ENCODE measurements at places on chromosomes 3 and 15.

- no peak for DNase-seq
Measured at GRCh38 chr15:38499651-38500050, 45.7 kb downstream of the FAM98B start.

GRCh38 chr15:52112203-52112750, 298 bp downstream of the BCL2L10 start:
- peak; percentile 49 for DNase-seq

DNA sequence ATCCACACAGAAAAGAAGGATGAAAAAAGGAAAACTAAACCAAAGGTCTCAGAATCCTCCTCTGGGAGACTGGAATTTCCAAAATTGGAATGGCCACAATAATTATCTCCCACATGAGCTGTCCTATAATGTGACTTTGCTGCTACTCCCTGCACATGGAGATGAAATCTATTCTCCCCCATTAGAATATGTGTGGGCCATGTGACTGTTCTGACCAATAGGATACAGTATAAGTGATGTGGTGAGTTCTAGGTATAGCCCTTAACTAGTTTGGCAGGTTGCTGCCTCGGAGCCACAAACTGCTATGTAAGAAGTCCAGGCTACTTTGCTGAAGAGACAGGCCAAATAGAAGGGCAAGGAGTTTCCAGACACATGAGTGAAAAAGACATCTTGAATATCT, 5.2 kb downstream of the TRIM59 start:
- DNase-seq, result no peak

GRCh38 chr15:62698646-62699045, 343.9 kb upstream of the TPM1 start:
- DNase-seq, result no peak

DNA sequence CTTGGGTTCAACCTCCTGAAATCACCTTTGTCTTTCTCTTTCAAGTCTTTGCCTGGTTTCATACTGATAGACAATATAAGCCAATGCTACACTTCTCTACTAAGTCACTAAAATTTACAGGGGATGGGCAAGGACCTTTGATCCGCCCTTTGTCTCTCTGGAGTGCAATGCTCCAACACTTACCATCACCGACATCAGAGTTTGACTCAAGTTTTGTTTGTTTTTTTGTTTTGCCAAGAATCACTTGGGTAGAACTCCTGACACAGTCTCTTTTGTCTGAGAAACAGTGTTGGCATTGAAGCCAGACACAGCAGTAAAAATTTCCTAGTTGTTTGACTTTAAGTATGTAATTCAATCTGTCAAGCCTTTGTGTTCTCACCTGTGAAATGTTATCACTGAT, 29.3 kb downstream of the NFKBIZ start:
- no peak for DNase-seq

DNA sequence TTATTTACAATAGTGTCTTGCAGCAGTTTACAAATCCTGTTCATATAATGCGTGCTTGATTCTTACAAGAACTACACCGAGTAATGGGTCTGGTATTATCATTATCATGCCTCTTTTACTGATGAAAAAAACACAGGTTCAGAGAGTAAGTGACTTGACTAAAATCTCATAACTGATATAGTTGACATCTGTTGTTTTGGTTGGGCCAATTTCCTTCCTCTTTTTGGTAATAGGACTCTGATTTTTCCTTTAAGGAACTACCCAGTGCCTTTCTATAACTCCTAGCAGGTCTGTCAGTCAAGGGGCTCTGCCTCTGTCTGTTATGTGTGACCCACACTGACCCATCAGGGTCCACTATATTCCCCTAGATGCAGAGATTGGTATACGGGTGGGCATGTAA, 14.6 kb upstream of the BLOC1S6 start:
- DNase-seq, result no peak

DNA sequence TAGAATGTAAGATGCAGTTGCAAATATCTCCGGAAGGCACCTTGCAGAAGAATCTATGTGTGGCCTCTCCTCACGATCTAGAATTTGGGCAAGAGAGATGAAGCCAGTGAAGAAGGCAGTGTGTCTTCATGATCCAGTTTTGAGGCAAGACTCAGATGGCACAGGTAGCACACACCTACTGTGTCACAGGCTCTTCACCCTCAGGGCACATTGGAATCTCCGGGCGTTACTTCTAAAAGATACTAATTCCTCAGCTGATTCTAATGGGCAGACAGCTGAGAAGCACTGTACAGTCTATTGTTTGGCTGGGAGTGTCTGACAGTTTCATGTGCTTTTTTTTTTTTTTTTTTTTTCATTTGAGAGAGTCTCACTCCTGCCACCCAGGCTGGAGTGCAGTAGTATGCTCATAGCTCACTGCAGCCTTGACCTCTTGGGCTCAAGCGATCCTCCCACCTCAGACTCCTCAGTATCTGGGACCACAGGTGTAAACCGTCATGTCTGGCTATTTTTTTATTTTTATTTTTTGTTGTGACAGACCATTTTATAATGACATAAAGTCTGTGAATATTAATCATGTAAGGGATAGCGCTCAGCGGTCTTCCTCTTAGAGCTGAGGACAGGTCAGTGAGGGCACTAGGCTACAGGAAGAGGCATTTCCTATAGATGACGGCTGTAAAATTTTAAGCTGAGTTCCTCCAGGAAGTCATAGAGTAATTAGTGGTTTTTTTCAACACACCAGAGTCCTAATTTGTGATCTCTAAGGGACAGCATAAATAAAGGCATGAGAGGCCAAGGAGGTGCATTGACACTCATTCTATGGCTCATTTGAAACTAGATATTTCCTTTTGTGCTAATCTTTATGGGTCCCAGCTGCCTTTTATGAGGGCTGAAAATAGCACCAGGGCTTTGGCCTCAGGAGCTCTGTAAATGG, 4.0 kb downstream of the C3orf52 start:
- no peak for DNase-seq

GRCh38 chr3:194117104-194117845, 18.7 kb upstream of the HES1 start:
- DNase-seq, result peak; percentile 60

DNA sequence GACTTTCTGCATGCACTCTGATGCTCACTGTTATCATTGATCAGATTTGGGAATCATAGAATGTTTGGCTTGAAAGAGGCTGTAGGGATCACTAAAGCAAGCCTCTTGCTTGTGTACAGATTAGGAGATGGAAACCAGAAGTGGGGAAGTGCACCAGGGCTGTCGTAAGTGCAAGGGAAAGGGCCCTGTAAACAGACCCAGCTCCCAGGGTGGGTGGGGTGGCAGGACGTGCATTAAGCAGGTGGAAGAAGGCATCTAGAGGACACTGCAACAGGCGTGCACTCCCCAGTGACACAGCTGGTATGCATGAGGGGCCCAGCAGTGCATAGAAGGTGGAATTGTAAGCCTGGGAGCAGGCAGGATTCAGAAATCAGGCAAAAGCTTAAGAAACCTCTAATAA, 58.0 kb upstream of the SLC7A14 start:
- DNase-seq, result no peak

- DNase-seq, result peak; percentile 78
Measured at GRCh38 chr15:82530606-82531379, 9.5 kb downstream of the RPS17 start.

GRCh38 chr3:99434190-99434589, 204.2 kb upstream of the COL8A1 start:
- DNase-seq, result no peak

DNA sequence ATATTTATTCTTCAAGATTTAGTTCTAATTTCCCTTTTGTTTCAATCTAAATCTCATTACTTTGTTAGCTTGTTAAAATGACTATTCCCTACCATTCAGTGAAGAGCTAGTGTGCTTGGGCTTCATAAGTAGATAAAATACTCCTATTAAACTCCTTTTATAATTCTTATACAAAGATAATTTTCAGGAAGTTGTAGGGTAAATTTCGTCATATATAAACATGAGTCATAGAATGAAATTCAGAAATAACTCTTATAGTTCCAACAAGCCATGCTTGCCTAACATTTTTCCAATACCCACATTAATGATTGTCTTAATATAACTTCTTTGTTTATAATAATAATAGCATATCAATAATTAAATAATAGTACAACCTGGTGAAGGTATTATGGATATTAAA, 407.3 kb downstream of the NAALADL2 start:
- no peak for DNase-seq

GRCh38 chr3:179949412-179949811, 87.3 kb downstream of the PEX5L start:
- no peak for DNase-seq

GRCh38 chr3:42898896-42899675, 6.9 kb upstream of the ZNF662 start:
- DNase-seq, result no peak

- DNase-seq, result no peak
Measured at GRCh38 chr3:4061195-4061594, 242.0 kb upstream of the SETMAR start.

DNA sequence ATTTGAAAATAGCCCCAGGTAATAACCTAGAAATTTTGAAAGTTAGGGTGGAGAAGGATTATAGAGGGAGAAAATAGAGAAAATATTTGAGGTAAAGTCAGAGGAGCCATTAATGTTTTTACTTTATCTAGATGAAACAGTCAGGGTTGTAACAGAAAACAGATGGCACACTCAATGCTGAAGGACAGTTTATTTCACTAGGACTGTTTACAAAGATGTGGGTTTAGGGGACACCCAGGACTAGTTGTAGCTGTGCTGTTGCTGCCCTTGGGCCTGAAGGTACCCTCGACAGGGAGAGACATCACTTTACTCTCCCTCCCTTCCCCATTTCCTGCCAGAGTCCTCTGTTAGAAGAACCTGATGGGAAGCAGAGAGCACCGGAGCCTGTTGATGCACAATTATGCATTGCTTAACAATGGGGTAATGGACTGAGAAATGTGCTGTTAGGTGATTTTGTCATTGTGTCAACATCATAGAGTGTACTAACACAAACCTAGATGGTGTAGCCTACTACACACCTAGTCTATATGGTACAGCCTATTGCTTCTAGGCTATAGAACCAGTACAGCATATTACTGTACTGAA, 103.8 kb downstream of the GALK2 start:
- no peak for DNase-seq

- DNase-seq, result no peak
Measured at GRCh38 chr15:31369727-31370126, 43.1 kb downstream of the KLF13 start.

DNA sequence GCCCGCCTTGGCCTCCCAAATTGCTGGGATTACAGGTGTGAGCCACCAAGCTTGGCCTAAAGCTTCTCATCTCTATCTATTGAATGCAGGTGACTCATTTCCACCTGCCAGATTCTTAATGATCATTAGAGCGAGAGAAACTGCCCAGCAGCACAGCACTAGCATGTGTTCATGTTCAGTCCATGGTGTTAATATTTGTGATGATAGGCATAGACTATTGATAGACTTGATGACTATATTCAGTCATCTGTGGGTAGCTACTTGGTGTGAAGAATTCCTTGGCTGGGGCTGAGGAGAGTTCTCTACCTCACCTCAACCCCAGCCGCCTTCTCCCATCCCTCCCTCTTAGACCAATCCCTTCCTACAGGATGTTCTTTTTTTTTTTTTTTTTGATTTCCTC, 60.0 kb downstream of the ST6GAL1 start:
- DNase-seq, result no peak

DNA sequence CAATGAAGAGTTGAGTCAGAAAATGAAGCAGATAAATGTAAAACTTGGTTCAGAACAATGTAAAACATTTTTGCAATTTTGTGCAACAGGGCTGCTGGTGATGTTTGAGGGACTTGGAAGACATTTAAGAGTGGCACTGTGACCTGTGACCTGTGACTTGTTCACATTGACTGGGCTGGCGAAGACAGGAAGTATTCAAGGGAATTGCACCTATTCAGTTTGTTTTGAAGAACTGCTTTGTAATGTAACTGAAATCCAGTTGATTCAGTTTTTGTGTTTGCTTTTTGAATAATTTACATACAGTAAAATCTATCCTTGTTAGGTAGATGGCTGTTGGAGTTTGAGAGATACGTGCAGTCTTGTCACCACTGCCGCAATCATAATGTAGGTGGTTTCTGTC, 35.4 kb downstream of the MCTP2 start:
- no peak for DNase-seq

- DNase-seq, result no peak
Measured at GRCh38 chr3:31291818-31292217, 240.9 kb upstream of the STT3B start.

- peak; percentile 44 for DNase-seq
Measured at GRCh38 chr15:59492389-59493377, 54.7 kb downstream of the FAM81A start.

- no peak for DNase-seq
Measured at GRCh38 chr3:188573956-188574355, 420.0 kb downstream of the LPP start.

DNA sequence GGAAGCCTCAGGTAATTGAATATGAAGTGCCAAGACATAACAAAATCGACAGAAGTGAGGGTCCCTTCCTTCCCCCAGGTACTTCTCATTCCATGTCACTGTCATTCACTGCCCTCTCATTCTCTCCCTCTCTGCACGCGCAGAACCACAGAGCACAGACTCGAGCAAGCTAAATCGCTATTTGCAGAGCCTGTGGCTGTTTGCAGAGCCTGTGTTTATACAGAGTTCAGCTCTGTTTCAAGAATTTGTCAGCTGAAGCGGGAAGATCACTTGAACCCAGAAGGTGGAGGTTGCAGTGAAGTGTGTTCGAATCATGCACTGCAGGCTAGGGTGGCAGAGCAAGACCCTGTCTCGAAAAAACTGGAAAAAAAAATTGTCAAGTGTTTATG, 2.5 kb downstream of the VILL start:
- DNase-seq, result no peak

GRCh38 chr3:120821426-120821825, 78.9 kb downstream of the GTF2E1 start:
- no peak for DNase-seq

- DNase-seq, result no peak
Measured at GRCh38 chr3:48157202-48157840, 30.9 kb downstream of the CDC25A start.

DNA sequence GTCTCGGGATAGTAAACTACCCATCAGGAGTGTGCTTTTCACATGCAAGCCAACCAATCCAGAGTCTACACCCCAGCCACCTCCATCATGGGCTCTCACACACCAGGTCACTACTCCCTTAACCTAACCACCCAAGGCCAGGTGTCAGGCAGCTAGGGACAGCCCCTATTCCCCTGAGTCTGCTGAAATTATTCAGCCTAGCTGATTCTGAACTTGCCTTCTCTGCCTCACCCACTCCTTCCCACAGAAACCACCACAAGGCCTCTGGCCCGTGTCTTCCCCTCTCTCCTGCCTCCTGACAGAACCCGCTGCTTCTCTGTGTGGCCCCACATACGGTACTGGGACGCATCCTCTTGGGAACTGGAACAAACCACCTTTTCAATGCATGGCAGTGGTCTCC, 82.1 kb downstream of the PCSK6 start:
- no peak for DNase-seq

DNA sequence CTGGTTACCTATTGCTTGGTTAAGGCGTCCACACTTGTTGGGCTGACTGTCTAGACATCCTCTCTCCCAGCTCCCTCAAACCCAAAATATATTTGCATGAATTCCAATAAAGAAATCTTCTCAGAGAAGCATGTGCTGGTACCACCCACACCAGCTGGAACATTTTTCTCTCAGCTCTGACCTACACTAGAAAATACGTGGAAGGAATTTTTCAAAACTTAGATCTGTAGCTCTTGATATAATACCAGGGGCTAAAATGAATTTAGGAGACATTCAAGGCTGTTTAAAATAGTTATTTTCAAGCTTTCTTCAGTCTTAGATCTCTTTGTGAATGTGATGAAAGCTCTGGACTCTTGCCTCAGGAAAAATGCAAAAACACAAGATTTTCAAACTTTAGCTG, 590.4 kb downstream of the PDCD6IP start:
- no peak for DNase-seq
